Right ventricle myocardium superior (tissue), 1 donor: ENCODE measurements at places on chromosomes 12 and 14. TPM values are rescaled to one million over a fixed set of nuclear protein-coding genes. Genes with fewer than 3 reads are reported as not detected.

TGM1 gene
- total RNA-seq = 1.1 TPM

LAG3 gene
- 0.22 TPM for total RNA-seq

DNA sequence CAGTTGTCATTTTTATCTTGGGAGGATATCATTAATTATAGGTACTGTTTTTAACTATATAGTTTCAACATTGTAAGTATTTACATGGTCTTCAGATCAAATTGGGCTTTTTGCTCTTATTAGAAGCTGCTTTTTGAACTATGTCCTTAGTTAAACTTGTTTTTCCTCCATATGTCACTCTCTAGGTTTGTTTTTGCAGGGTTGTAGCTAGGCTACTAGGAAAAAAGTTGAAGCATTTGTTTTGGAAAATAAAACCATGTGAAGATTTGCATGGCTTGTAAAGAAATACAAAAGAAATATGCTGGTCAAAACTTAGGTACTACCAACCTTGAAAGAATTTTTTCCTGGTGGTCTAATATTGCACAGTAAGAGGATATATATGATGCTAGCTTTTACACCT lies 3.4 kb downstream of the ARID2 start:
- no peak for DNase-seq

DNA sequence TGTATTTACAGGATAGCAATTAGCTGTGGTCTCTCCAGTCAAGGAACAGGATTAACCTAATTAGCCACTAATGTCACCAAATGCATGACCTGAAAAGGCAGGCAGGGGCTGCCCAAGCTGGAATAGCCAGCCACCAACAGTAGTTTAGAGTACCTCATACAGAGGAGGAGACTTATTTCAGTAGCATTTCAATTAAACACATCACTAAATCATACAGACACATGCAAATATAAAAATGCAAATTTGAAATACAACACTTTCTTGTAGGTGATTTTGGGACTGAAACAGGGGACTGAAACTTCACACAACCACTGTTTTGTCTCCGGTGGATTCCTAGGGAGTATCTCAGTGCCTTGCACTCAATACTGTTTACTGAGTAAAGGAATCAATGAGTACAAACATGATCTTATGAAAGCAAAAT lies 636 bp upstream of the IFNG-AS1 start:
- no peak for DNase-seq

DNA sequence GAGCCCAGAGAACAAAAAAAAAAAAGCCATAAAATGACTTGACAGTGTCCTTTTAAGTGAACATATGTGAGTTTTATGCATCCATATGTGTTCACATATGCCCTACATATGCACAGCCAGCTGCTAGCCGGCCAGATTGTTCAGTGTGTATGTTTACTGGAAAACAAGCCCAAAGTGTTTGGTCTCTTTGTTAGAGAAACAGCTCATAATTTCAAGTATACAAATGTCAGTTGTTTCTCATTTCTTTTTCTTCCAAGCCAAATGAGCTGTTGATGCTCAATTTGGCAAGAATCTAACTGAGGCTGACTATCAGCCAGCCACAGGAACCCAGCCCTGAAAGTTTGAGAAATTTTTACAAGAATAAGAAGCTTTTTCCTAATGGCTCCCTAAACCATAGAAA lies 60.8 kb upstream of the TSPAN8 start:
- no peak for DNase-seq

DNA sequence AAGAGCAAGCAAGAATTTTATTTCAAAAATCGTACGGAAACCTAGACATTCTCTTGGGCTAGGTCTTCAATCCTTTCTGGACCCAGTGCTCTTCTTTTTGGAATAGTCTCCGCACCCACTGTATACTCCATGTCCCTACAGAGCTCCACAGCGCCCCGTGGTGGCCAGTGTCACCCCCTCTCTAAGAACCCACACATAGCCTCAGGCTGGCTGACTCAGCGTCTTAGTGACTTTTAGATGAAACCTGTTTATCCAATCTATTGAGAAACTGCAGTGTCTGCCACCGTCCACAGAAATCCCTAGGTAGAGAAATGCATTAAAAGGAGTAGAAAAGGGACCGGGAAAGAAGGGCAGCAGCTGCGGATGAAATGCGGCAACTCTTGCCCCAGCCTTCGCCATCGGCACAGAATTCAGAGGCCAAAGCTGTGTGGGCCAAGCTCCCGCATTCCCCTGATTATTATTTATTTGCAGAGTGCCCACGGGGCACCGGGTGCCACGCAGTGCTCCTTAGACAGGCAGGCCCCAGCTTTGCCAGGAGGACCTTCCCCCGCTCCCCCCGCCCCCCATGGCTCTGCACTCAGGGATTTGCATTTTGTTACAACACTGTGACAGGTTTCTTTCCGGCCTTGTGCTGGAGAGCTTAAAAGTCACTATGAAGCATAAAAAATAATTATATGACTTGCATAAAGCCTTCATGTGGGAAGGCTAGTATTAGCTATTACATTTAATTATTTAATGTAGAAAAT lies 170.1 kb upstream of the FKBP4 start:
- no peak for DNase-seq

DNA sequence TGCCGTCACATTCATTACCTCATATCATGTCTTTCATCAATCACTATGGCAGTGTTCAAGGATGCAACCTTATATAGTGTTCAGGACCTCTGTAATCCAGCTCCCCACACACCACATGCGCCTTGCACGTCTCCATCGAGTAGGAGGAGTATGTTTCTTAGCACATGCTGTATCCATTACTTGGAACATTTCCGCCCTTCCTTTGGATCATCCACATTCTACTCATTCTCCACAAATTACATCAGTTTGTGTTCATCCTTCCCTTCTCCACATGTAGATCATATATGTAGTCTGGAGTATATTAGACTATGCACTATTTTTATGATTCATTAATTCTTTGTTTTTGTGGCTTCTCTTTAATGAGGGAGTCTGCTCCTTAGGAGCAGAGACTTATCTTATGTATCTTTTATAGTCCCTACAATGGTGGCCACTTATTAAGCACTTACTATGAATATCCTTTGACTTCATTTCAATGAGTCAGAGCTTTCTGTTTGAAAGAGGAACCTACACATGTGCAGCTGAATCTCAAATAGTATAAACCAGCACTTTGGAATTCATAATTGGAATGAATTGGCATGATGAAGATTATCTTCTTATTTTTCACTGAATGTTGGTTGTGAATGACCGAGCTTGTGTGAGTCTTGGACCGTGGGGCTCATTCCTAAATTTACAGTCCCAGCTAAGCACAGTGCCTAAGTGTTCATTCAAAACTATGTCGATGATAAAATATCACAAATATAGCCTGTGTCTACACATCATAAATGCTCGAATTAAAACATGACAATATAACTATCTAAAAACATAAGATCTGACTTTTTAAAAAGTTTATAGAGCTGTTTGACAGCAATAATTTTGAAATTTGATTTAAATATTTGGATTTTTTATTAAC lies 30.2 kb upstream of the NPAS3 start:
- DNase-seq = no peak

GRCh38 chr12:43029971-43030370 lies 440.4 kb upstream of the PRICKLE1 start:
- DNase-seq = no peak

- no peak for DNase-seq
Observed at GRCh38 chr12:54014377-54015017, 5.7 kb downstream of the HOXC8 start.
